ENCODE measurements at places on chromosomes 5 and 9.

GRCh38 chr5:127590156-127590722 is 58.6 kb upstream of the CTXN3 start:
- no peak for DNase-seq

GRCh38 chr9:113631137-113631765 is 167.7 kb downstream of the RGS3 start:
- DNase-seq = no peak

DNA sequence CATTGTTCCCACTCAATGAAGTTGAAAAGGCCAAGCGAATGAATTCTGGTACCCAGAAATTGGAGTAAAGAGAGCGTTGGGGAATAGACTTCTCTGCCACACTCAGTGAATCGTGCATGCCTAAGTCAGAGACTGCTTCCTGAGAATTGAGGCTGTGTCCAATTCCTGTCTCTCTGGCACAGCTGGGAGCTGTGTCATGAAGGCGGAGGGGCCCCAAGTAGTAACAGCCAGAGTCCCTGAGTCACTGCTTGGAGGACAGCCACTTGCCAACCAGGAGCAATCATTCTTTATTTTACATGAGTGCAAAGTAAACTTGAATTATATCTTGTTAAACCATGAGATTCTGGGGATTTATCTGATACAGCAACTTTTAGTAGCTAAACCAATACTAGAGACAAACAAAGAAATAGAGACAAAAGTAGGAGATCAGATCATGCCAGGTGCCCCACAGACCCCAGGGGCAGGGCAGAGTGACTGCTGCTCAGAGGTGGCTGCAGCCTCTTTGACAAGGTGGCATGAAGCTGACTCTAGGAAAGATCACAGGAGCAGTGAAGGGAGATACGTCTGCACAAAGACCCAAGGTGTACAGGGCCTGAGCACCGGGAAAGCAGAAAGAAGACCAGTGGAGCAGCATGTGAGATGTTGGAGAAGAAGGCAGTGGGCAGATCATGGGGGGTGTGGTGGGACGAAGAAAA is 246.0 kb downstream of the GADD45G start:
- no peak for DNase-seq

DNA sequence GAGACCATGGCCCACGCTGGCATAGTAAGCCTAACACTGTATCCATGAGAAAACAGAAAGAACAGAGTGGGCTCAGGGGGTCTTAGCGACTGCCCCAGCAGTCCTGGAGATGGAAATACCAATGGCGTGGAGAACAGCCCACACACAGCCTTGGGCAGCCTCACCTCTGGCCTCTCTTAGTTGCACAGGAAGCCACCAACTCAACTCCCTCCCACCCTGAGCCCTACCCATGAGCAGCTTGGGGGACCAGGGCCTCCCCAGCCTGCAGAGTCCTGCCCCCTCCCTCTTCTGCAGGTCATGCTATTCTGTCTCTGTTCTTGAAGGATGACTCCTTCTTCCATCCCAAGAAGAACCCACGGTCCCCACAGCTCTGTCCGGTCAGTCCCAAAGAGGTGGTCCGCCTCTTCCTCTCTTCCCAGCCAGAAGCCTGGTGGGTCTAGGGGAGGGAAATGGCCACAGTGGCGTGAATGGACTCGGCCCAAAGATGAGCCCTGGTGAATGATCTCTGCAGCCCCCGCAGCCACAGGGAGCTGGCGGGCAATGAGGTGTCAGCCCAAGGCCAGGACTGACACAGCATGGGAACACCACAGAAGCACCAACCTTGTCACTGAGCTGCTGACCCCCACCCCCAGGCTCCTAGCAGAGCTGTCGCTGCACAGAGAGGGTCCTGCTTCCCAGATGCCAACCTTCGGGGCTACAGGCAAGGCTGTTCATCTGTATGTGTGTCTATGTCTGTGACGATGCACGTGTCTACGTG is 131.2 kb downstream of the ROR2 start:
- no peak for DNase-seq

GRCh38 chr5:150780187-150780692 is 1.7 kb downstream of the SMIM3 start:
- no peak for DNase-seq

- no peak for DNase-seq
These were observed 112.5 kb downstream of the WDR41 start for GRCh38 chr5:77379558-77380061.

DNA sequence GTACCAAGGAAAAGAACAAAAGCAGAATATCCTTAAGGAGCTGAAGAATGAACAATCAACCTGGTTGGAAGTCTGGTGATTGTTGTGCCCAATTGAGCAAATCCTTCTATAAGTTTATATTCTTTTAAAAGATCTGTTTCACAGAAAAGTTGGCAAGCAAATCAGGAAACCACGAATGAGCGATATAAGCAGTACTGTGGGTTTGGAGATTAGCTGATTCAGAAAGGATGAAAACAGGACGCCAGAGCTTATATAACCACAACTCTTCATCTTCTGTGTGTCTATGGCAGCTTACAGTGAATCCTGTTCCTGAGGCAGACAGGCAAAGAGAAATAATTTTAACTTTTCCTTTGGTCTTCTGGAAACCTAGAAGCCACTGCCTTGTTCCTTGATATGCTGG is 61.7 kb downstream of the SLC38A9 start:
- no peak for DNase-seq

DNA sequence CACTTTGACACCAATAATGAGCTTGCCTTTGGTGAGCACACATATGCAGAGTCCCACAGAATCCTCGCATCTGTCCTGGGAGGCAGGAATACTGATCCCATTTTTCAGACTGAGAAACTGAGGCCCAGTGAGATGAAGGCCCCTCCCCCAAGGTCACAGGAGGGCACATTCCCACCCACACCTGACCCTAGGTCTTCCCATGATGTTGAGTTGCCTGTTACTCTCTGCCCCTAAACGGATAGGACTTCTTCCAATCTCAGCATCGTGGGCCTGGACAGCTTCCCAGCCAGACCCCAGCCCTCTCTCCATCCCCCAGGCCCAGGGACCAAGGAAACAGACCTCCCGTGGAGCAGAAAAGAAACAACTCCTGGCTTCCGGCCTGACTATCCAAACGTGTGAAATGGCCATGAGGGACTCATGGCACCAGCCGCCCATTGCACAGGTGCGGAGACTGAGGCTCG is 877 bp downstream of the SH3GLB2 start:
- no peak for DNase-seq

- no peak for DNase-seq
These were observed 133.0 kb downstream of the CDH18 start for GRCh38 chr5:19855031-19855430.

DNA sequence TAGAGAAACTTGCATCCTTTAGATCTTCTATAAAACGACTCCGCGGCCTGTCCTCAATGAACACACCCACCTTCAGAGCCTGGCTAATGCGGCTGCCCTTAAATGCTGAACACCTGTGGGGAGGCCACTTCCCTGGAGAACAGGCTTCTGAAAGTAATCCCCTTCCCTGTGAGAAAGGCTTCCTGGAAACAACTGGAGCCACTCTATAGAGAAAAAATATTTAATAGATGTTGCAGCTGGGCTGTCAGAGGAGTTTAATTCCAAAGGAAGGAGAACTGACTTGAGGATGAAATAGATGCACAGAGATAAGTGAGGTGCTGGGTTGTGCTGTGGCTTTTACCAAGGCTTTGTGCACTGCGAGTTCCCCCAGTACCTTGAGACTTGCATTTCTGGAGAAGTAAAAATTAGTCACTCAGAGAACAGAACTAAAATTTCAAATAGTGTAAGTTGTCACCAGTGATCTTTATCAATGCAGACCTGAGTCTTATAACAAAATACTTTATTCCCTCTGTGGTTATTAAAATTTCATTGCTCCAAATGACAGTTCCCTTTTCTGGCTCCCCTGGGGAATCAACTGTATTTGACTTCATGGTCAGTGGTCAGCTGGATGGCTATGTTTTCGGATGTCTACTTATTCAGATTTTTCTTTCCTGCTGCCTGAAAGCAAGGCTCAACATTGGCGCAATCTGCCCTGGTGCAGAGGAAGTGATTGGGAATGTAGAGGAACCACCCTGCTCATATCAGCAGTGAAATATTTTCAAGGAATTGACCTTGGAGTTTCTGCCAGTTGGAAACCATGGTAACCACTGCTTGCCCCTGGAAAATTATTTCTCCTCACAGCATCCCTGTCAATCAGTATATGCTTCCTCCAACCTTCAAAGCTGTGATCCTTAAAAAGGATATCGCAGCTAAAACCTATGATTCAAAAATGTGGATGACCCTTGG is 238.8 kb downstream of the SMARCA2 start:
- no peak for DNase-seq

DNA sequence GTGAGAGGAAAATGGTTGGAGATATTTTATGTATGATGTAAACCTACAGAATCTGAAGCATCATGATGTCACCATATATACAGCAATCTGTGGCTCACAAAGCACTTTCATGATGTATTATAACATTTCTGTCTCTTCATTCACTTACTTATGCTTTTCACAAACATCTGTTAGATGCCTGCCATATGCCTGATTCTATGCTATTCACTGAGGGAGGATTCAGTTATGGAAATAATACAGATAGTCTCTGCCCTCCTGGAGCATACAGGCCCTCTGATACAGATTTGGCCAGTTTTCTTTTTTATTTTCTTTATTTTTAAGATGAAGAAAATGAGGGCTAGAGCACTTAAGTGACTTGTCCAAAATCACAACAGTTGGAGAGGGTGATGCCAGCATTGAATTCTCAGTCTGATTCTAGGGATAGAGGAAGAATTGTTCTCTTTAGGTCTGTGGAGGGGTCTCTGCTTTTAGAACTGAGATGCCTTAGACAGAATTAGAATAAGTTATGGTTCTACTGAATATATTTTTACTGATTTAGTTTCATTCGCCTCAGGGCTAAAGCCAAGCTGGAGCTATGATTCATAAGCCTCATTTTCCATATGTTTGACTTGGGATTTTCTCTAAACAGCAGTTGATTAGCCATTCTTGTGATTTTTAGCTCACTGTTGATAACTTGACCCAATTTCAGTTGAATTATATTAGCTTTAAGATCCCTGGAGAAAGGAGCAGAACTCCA is 636.4 kb downstream of the PRELID2 start:
- DNase-seq = no peak

GRCh38 chr5:32170303-32171151 is 3.6 kb downstream of the GOLPH3 start:
- DNase-seq = no peak

- no peak for DNase-seq
These were observed 2.1 kb downstream of the RPL7A start for GRCh38 chr9:133349965-133350616.

DNA sequence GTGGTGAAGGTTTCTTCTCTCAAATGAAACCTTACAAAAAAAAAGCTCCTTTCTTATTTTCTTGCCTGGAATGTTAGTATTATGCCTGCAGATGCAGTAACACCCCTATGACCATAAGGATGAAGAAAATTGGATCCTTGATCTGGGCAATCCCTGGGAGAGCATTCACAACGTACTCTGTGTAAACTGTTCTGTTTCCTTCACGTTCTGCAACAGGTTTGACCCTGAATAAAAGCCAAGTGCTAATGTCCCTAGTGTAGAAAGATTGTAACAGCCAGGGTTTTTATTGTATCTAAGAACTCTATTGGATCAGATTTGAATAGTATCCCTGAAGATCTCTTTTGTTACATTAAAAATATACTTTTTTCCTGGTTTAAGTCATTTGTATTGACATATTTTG is 1639.6 kb upstream of the ACO1 start:
- DNase-seq = no peak

GRCh38 chr5:149438711-149439132 is 59.6 kb upstream of the IL17B start:
- DNase-seq = no peak

DNA sequence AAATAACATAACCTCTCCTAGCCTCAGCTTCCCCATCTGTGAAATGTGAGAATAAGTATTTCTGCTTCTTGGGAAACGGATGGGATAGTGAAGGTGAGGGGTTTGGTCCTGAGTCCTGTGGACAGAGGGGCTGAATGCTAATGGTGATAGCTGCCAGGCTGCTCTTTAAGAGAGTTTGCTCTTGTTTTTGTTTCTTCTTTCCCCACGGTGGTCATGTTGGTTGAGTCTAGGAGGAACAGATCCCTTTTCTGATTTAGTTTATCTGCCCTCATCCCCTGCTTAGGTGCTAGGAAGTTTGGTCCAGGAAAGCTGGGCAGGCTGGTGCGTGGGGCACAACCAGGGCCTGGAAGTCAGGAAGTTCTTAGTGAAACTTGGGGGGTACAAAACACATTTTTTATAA is 7.7 kb upstream of the PITX1 start:
- DNase-seq = no peak

- DNase-seq = no peak
These were observed 1.4 kb upstream of the PSIP1 start for GRCh38 chr9:15512204-15512603.

GRCh38 chr5:81965524-81965923 is 6.3 kb upstream of the ATG10 start:
- DNase-seq = no peak

DNA sequence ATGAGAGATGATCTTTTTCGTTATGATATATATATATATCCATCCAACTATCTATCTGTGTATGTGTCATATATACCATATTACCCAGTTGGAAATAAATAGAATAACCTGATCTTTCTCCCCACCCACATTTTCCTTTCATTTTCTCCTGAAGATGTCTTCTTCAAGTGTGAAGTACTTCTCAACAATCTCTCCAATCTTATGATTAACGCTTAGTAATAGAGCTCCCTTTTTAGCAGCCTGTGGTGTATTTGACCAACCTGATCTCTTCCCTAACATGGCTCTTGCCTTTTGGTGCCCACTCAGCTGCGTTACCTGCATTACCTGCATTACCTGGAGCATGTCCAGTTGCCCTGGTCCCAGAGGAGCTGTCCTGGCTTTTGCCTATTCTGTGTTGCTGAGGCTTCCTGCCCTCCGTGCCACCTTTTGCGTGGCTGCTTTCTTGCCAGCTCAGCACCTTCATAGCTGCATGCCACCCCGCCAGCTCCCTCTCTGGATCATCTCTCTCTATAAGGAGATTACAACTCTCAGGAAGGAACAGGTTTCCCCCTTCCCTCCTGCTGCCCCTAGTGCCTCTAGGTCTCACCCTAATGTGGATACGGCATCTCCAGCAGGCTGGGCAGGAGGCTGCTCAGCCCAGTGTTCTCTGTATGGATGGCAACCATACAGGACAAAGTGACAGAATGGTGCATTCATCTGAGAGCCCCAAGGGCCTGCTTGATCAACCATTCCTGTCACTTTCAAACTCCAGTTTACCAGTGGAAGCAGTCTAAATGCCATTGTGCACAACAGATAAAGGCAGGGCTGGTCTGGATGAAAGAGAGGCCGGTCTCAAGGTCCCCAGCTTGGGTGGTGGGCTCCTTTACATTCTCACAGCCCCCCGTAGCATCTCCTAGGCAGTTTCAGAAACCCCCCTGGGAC is 126.7 kb downstream of the GADD45G start:
- no peak for DNase-seq

- no peak for DNase-seq
These were observed 8.0 kb downstream of the PDLIM4 start for GRCh38 chr5:132265336-132266030.

Data from stimulated activated CD8-positive, alpha-beta memory T cell treated with anti-CD3 and anti-CD28 coated beads, Interleukin-2, amount 100 ng/mL, for 1 hour (primary cell).